NCI-H82 (cell line): ENCODE measurements at places on chromosomes 7 and 10.
A peak's percentile ranks its signal among the peaks of the same experiment; 100 is the strongest.

- DNase-seq = no peak
Observed at GRCh38 chr7:105703207-105703930, 122.1 kb upstream of the EFCAB10 start.

GRCh38 chr7:43628431-43628830, 45.5 kb downstream of the STK17A start:
- no peak for DNase-seq

GRCh38 chr7:131249003-131249402, 78.7 kb upstream of the MKLN1 start:
- DNase-seq = no peak

GRCh38 chr7:28551331-28551730, 139.0 kb downstream of the CREB5 start:
- peak; percentile 72 for DNase-seq

GRCh38 chr7:158858592-158859503, 2.5 kb downstream of the DYNC2I1 start:
- DNase-seq = peak; percentile 40
